Stimulated activated CD4-positive, alpha-beta T cell treated with anti-CD3 and anti-CD28 coated beads, Interleukin-1b, Interleukin-23, amount 100 ng/mL, for 24 hours (primary cell): ENCODE measurements at places on chromosomes 12 and 14.
A peak's percentile ranks its signal among the peaks of the same experiment; 100 is the strongest.

GRCh38 chr14:92657457-92658142 lies 90.8 kb downstream of the LGMN start:
- DNase-seq = no peak

- no peak for DNase-seq
Observed at GRCh38 chr14:50002926-50003212, 110.0 kb downstream of the ARF6 start.

DNA sequence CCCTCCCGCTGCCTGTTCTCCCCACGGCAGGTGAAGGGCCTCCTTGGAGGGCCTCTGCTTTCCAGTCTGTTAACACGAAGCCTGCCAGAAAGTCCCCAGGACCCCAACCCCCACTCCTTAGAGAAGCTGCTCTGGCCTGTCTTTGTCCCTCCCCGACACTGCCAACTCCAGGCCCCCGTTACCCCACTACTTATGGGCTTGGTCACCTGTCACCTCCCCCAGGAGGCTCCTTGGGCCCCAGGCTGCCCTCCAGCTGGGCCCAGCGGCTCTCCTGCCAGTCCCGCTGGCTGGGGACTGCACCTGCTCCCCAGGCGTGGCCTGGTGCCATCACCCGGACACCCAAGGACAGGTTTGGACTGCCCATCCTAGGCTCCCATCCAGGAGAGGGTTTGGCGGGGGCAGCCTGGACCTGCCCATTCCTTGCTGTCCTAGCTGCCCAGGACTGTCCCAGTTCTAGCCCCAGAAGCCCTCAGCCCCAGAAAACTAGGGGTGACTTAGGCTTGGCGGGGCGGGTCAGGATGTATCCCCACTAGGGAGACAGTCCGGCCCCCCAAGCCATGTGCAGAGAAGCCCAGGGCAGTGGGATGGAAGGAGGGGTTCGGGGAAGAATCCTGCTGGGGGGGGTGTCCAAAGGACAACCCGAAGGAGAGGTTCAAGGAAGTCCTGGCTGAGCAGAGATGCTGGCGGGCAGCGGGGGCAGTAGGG lies 155.7 kb upstream of the C14orf180 start:
- no peak for DNase-seq

DNA sequence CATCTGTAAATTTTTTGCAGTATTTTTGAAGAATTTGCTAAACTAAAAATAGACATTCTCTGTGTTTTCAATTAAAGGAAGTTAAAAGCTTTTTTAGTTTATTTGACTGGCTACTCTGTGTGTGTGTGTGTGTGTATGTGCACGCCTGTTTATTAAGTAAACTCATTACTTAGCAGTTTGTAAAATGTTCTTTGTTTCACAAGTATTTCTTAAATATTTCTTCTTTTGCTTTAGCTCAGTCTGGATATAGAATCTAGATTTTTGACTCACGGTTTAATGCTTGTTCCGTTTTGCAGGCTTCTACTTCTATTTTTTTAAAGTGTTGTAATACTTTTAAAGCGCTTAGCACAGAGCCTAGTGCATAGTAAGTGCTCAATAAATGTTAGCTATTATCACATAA lies 46.5 kb upstream of the KCNMB4 start:
- DNase-seq = no peak

DNA sequence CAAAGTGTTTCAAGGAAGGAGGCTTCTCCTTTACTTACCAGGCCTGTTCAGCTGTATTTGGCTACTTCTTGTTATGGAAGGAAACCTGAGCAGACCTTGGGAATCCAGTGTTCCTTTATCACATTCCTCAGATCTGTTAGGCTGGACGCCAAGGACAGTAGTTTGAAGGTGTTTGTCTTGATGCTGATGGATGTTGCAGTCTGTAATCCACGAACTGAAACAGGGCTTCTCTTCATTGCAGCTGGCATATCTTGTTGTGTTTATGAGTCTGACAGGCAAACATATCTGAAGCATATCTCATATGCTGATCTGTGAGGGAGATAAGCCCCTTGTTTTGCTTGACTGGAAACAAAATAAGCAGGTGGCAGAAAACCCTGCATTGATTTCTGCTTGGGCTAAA lies 904.3 kb downstream of the NRXN3 start:
- no peak for DNase-seq

GRCh38 chr12:95303476-95303875 lies 85.9 kb downstream of the VEZT start:
- no peak for DNase-seq

- no peak for DNase-seq
Observed at GRCh38 chr12:72057330-72057914, 118.8 kb downstream of the TPH2 start.

DNA sequence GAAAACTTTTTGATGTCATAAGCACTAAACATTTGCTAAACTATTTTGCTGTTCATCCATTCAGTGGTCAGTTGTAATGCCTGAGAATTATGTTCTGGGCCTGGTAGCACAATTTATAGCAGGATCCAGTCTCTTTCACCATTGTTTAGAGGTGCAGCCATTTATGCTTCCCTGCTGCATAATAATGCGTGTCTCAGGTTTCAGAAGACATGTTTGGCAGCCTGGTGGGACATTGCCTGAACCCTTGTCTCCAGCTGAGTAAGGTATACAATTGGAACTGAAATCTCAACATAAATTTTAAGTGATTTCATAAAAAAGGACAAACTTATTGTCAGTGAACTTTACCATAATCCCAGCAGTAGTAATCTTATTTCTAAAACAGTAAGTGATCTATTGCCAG lies 94.8 kb downstream of the POLR3B start:
- no peak for DNase-seq

GRCh38 chr14:74531467-74531866 lies 37.9 kb downstream of the ISCA2 start:
- DNase-seq = no peak

GRCh38 chr12:2641207-2641606 lies 153.6 kb upstream of the FKBP4 start:
- DNase-seq = no peak

- DNase-seq = no peak
Observed at GRCh38 chr12:62599854-62600437, 133.3 kb downstream of the MON2 start.

- DNase-seq = no peak
Observed at GRCh38 chr14:61277784-61278183, 3.4 kb downstream of the TMEM30B start.

DNA sequence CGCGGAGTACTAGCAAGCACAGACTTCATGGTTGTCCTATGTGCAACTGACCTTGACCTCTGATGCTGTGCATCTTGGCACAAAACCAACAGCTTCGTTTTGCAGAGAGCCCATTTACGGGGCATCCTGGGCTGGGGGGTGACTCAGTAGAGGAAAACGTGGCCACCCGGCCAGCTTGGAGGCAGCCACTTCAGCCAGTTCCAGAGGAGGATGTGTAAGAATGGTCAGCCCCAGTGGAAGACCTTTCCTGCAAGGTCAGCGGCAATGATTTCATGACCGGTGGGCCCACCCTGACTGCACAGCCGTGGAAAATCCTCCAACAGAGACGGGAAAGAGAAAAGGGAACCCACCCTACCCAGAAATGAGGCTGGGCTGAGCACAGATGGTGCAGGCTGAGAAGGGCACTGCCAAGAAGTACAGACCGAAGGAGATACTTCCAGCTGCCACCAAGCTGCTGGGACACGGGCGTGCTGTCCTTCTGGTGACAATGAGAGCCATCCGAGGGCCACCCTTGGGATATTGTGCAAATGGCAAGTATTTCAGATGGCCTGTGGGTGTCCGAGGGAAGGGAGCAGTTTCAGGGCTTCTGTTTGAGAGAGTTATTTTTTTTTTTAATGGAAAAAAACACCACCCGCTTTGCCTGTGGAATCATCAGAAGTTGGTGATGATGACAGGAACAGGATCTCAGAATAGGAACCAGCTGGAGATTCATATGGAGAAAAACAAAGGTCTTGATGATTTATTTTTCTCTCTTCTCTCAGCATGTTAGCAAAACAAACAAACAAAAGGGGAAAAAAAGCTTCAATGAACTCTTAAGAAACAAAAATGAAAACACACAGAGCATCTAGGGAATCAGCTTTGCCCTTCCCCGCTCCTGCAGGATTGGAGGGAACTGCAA lies 120.2 kb upstream of the RFLNA start:
- DNase-seq = no peak

DNA sequence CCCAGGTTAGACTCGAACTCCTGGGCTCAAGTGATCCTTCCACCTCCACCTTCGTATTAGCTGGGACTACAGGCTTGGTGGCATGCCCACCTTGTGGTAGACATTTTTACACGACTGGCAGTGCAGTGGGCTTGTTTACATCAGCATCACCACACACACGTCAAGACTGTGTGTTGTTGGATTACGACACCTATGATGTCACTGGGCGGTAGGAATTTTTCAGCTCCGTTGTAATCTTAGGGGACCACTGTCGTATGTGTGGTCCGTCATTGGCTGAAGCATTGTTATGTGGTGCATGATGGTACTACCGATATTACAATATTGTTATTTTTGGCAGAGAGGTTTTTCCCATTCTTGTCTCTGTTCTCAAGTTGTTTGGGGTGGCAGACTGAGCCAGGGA lies 50.7 kb downstream of the TSPAN9 start:
- no peak for DNase-seq

GRCh38 chr14:78005325-78005724 lies 164.8 kb upstream of the NRXN3 start:
- DNase-seq = no peak

GRCh38 chr14:99037777-99038430 lies 234.1 kb downstream of the BCL11B start:
- no peak for DNase-seq

- DNase-seq = no peak
Observed at GRCh38 chr12:44036875-44037443, 201.1 kb downstream of the TMEM117 start.

DNA sequence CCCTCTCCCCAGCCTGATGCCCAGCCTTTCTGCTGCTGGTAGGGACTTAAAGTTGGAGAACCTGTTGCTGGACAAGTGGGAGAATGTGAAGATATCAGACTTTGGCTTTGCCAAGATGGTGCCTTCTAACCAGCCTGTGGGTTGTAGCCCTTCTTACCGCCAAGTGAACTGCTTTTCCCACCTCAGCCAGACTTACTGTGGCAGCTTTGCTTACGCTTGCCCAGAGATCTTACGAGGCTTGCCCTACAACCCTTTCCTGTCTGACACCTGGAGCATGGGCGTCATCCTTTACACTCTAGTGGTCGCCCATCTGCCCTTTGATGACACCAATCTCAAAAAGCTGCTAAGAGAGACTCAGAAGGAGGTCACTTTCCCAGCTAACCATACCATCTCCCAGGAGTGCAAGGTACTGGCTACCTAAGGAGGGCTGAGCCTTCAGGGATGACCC lies 1.6 kb downstream of the TSSK4 start:
- no peak for DNase-seq

DNA sequence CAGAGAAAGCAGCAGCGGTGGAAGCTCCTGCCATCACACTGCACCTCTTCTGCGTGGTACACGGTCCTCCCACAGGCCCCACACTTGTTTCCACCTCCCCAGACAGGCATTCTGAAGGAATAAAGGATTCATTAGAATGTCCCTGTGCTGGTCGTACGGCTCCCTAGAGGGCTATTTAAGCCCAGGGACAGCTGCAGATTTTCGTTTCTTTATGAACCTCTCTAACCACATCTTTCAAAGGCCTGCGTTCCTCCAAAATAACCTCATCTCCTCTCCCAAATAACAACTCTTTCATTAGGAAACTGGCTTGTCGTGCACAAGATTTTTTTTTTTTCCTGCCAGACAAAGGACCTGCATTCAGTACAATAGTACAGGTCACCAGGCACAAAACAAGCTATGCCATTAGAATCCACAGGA lies 12.7 kb downstream of the CSRP2 start:
- DNase-seq = no peak

DNA sequence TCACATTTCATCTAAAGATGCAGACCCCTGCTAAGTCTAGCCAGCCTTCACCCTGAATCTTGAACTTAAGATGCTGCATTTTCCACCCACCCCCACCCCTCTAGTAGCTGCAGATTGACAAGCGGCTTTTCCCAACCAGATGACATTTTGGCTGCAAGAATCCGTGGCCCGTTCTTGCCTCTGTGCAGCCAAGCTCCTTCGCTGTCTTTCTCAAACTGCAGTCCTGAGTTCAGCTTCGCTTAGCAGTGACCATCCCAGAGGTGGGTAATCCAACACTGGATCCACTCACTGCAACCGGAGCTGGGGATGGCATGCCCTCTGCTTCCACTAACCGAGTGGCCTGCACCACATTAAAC lies 765 bp upstream of the NFYB start:
- DNase-seq = no peak

GRCh38 chr12:117162633-117163032 lies 27.6 kb downstream of the FBXO21 start:
- no peak for DNase-seq

GRCh38 chr14:69054030-69054429 lies 74.9 kb upstream of the ACTN1 start:
- DNase-seq = no peak

GRCh38 chr12:47817272-47818006 lies 2.3 kb downstream of the HDAC7 start:
- no peak for DNase-seq

DNA sequence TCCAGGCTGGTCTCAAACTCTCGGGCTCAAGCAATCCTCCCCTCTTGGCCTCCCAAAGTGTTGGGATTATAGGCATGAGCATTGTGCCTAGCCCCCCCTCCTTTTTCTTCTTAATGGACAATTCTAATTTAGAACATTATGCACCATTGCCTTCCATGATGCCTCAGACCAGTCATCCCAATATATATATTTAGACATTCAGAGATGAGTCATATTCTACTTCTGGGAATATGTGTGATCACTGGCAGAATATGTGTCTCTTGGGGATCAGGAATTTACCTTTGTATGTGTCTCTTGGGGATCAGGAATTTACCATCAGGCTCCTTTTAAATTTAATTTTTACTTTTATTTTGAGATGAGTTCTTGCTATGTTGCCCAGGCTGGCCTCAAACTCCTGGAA lies 7.5 kb upstream of the CCDC177 start:
- no peak for DNase-seq

- DNase-seq = no peak
Observed at GRCh38 chr12:70248876-70249275, 5.6 kb downstream of the CNOT2 start.

DNA sequence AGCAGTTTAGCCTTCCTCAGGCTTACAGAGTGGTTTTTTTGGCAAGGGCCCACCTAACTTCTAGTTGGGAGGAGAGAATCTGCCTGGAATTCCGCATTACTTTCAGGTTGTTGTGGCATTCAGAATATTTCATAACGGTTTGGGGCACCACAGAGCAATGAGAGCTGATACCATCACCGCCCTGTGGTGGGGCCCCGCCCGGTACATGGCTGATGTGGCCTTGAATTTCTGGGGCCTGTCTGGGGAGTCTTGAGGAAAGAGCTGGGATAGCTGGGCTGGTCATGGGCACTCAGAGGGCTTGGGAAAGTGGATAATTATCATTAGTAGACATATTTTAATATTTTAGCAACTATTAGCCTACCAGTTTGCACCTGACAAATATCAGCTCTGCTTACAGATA lies 4.2 kb downstream of the TESPA1 start:
- peak; percentile 22 for DNase-seq

DNA sequence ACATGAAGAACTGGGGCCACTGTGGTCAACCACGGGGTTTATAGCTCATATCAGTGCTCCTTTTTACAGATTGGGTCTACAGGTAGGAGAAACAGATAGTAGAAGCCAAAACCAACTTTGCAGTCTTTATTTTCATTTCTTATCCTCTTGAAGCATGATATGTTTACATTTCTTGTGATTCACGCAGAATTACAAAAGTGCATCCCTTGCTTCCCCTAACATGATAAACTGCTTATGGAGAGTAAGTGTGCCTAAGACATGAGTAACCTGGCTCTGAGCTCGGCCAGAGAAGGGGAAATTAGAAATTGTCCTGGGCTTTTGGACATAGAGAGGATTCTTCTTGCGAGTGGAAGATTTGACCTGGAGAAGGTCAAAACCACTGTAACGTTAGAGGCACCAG lies 18.4 kb downstream of the PWP1 start:
- DNase-seq = no peak

- DNase-seq = no peak
Observed at GRCh38 chr12:19458733-19459132, 19.4 kb downstream of the AEBP2 start.
